Effector CD8-positive, alpha-beta T cell (primary cell): ENCODE measurements at places on chromosomes 11 and 22.

GRCh38 chr11:123110397-123110796, 48.5 kb upstream of the HSPA8 start:
- DNase-seq, result no peak

DNA sequence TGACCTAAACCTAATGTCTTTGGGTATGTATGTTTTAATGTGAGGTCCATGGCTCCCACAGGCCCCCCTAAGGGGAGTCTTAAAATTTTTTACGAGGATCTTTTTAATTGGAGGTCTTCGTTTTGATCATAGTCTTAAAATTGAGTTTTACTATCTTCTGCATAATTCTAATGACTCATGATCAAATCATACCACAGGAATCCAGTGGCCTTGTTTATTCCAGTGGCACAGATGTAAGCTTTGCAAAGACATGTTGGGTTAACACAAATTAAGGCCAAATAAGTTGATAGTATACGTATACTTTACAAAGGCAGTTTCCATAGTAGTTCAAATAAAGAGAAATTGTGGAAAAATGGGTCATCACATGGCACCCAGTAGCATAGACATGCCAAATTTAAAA, 33.9 kb upstream of the FJX1 start:
- no peak for DNase-seq

DNA sequence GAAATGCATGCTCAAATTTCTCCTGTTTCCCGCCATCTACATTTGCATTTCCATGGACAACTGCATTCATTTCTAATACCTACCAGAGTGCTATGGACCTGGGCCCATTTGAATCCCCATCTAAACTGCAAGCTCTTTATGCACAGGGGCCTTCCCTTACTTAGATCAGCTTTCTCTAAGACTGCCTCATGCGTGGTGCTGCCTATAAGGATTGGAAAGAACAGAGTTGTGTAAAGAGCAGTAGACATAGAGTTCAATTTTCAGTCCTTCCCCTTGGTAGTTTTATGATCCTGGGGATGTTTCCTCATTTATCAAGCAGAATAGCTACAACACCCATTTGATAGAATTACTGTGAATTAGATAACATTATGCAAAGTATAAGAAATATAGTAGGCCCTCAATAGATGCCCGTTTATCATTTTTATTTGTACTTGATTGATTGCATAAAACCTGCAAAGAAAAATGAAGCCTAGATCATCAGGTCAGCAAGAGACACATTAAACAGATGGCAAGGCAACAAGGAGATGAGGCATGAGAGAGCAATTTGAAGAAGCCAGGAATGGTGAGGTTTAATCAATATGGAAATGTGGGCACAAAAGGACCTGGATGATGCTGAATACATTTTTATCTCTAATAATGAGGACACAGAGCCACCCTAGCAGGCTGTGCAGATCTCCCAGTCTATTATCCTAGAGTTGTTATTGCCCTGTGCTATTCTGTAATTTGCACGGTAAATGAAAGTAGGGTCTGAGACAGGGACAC, 359.7 kb downstream of the FAM181B start:
- no peak for DNase-seq

DNA sequence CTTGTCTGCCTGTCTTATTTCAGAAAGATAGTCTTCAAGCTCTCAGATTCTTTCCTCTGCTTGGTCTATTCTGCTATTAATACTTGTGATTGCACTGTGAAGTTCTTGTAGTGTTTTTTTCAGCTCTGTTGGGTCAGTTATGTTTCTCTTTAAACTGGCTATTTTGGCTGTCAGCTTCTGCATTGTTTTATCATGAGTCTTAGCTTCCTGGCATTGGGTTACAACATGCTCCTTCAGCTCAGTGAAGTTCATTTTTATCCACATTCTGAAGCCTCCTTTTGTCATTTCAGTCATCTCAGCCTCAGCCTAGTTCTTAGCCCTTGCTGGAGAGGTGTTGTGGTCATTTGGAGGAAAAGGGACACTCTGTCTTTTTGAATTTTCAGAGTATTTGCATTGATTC, 15.5 kb upstream of the DEPDC7 start:
- no peak for DNase-seq

GRCh38 chr11:125498521-125498920, 2.5 kb upstream of the FEZ1 start:
- DNase-seq, result no peak

- DNase-seq, result no peak
Observed at GRCh38 chr22:25659413-25659812, 82.6 kb upstream of the MYO18B start.

DNA sequence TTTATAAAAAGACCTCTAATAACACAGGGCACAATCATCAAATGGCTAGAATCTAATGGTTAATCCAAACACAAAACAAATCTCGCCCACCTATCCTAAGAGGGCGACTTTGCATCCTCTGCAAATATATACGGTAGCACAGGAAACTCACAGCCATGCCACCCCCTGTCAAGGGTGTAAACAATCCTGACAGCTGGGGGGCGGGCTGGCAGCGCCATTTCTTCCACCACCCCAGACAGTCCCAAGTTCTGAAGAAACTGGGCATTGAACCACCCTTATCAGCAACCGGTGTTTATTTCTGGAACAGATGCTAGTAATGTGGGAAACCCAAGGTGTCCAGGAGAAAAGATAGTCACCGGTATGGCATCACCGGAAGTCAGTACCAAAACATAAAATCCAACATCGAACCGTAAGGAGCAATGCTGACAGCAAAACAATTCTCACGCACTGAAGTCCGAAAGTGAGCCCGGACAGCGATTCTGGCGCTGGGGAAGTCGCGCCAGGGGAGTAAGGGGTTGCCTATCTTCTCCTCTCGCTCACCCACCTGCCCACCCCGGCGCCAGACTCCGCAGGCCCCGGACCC, 825 bp downstream of the FBXO3 start:
- DNase-seq, result peak; percentile 12

- no peak for DNase-seq
Observed at GRCh38 chr11:28932940-28933339, 824.8 kb downstream of the METTL15 start.

GRCh38 chr22:37008365-37008764, 10.9 kb downstream of the TST start:
- no peak for DNase-seq

DNA sequence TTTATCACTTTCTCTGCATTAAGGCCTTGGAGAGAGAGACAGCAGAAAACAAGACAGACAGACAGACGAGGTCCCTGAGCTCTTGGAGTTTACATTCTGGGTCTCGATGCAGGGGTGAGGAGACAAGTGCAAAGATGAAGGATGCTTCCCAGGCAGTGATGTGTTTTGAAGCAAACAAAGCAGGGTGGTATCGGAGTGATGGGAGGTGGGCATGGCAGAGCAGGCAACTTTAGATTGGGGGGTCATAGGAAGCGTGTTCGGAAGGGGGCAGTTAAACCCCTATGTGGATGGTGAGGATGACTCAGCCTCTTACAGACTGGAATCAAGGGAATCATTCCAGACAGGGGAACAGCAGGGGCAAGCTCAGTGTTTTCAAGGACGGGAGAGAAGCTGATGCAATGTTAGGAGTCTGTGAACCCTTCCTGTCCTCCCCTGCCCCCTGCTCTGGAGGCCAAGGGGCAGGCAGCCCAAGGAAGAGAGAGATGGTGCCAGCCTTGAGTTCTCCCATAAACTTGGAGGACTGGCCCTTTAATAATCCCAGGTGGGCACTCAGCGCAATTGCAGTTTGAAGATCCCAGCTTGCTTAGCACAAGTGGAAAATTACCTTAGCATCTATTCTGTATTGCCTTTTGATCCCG, 180.2 kb downstream of the CHST1 start:
- DNase-seq, result no peak

- no peak for DNase-seq
Observed at GRCh38 chr11:93489841-93490240, 53.4 kb downstream of the SMCO4 start.

- DNase-seq, result peak; percentile 11
Observed at GRCh38 chr11:58927393-58928106, 11.7 kb upstream of the GLYATL1 start.

DNA sequence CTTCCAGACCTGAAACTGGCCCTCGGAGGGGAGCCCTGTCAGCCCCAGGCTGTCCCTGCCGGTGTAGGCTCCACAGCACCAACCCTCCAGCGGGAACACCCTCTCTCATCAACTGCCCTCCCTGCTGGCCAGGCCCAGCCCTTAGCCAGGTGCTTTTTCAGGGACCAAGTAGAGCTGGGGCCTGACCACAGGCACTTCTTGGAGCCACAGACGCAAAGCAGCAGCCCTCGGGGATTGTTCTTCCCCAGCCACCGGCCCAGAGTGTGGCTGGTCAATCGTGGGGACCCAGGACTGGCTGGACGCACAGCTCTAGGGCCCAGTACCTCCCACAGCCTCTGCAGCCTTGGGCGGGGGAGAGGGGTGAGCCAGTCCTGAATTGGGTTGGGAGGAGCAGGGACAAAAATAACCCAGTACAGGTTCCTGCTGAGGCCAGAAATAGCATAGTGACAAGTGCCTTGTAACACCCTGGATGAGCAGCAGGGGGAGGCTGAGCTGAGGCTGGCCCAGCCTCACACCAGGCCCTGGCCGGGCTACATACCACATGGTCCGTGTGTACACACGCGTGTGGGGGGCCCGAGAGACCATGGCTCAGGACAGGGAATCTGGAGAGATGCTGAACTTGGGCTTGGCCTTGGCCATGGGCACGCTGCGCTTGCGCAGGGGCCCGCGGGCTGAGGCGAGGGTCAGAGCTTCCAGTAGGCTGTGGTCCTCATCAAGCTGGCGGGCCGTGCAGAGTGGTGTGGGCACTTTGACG, 2.0 kb downstream of the KCNJ11 start:
- DNase-seq, result no peak

DNA sequence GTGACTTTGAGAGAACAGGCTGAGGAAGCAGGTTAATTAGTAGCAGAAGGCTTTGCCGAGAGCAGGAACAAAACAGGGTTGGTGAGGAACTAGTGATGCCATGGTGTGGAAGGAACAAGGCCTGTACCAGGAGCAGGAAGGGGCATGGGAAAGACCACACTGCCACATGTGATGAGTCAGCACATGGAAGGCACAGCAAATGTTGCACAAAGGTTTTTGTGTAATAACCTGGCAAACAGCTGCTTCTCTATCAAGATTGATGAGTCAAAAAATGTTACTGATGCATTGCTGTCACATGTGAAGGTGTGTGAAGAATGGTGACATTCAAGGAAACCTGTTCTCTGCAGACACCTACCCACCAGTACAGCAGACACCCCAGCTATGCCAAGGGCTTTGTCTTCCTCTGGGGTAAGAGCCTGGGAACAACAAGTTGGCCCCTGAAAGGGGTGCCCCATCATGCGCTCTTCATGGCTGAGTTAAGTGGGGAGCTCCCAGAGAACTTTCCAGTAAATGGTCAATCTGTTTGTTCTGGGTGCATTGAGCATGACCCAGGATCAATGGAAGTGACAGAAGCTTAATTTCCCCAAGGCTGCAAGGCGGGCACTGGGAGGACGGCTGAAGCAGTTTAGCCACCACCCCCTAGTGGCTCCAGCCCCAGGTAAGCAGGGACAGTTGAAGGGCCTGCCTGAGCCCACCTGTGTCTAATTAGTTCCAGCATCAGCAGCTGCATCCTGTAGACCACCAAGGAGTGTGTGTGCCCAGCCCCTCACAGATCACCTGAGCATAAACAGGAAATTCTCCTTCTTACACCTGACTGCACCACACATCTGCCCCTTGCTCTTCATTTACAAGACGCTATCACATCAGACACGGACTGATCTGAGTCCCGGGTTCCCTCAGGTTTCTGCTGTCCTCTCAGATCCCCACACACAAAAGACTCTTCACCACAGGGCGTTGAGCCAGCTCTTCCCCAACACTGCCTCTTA, 47.6 kb downstream of the GGTLC2 start:
- DNase-seq, result no peak
